Activated T-cell treated with anti-CD3 and anti-CD28 coated beads, Interleukin-2, amount 50 U/mL, for 4 hours (primary cell): ENCODE measurements at places on chromosomes 12 and 14.

GRCh38 chr14:52547526-52547925 is 4.8 kb downstream of the TXNDC16 start:
- DNase-seq, result no peak

DNA sequence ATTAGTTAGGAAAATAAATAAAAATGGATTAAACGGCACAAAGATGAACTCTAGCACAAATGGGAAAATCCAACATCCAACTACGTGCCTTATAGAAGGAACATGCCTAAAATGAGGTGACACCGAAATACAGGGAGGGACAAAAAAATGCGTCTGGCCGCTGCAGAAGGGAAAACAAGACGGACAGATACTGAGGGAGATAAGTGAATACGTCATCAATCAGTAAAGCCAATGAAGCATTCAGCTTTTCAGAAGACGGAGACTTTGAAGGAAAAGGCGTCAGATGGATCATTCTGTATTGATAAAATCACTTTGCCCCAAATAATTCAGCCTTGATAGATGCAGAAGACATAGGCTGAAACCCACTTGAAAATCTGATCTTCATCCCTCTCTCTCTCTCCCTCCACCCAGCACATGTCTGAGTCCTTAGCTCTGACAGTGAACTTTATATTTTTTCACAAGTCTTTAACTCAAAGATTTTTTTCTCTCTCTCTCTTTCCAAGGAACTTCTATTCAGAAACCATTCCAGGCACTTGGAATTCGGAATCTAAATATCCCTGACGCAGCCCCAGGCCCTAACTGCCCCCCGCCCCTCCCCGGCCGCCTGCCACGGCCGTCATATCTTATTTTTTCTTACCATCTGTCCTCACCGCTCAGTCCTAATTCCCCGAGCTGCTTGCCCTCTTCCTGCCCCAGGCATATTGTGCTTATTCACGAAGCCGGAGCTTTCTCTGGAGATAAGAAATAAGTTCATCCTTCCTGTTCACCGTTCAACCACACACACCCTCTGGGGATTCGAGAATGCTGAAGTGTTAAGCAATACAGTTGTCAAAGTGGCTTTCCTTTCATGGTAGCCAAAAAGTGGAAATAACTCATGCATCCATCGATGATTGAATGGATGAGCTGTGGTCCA is 35.5 kb upstream of the RFLNA start:
- no peak for DNase-seq

GRCh38 chr14:24235804-24236688 is 3.3 kb downstream of the GMPR2 start:
- no peak for DNase-seq

- no peak for DNase-seq
These were observed 117.8 kb downstream of the ITPR2 start for GRCh38 chr12:26715232-26715631.

DNA sequence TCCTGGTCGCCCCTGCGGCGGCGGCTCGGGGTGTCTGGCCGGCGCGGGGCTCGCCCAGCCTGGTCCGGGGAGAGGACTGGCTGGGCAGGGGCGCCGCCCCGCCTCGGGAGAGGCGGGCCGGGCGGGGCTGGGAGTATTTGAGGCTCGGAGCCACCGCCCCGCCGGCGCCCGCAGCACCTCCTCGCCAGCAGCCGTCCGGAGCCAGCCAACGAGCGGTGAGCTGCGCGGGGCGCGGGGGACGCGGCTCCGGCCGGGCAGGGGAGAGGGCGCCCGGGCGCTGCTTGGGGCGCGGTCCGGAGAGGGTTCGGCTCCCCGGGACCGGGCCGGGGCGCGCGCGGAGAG is at the start of gene LGALS3:
Gene LGALS3 (plus strand): TSS at position 167 of the 342 bp plus-strand sequence. CDS start 8,122 bp downstream, outside the sequence.
- peak; percentile 7 for DNase-seq
